CD4-positive, CD25-positive, alpha-beta regulatory T cell (primary cell): ENCODE measurements at places on chromosomes 7 and 10. TPM values are rescaled to one million over a fixed set of nuclear protein-coding genes. Genes with fewer than 3 reads are reported as not detected.

DNA sequence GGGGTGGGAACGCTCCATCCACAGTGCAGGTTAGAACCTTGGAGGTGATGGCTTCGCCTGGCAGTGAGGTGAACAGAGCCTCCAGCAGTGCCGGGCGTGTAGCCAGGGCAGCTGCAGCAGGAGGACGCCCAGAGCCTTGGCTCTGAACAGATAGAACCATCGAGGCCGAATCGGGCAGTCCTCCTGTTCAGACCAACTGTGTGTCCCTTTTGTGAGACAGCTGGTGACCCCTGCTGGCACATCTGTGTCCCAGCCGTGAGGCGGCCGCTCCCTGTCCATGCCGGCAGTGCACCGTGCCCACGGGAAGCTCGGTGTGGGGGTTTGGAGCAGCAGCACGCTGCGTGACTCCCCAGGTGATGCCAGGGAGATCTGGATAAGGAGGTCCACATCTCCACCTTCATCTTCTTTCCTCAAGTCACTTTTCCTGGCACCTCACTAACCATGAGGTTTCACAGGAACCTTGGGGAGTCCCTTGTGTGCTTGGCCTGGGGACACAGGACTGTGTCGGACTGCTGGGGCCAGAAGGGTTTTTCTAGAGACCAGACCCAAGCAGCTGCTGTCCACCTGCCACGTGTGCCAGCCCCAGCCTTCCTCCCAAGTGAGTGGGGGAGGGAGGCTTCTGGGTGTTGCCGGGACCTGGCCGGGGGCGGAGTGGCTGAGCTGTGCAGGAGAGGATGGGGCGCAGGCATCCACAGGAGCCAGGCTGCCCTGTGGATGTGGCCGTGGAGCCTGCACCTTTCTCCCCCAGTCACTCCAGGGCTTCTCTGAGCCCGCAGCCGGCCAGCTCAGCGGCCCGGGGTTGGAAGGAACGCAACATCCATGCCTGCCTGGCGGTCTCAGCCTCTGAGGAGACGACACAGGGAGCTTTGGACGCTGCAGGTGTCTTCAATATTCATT is 69.4 kb downstream of the DNAJB6 start:
- H3K27me3 ChIP-seq: no peaks in the 10 kb centered on the region
- no peak overlapping the region for H3K4me3 ChIP-seq
- H3K36me3 ChIP-seq: peaks cover 6% of the 10 kb centered on the region
- DNase-seq: no peak

DNA sequence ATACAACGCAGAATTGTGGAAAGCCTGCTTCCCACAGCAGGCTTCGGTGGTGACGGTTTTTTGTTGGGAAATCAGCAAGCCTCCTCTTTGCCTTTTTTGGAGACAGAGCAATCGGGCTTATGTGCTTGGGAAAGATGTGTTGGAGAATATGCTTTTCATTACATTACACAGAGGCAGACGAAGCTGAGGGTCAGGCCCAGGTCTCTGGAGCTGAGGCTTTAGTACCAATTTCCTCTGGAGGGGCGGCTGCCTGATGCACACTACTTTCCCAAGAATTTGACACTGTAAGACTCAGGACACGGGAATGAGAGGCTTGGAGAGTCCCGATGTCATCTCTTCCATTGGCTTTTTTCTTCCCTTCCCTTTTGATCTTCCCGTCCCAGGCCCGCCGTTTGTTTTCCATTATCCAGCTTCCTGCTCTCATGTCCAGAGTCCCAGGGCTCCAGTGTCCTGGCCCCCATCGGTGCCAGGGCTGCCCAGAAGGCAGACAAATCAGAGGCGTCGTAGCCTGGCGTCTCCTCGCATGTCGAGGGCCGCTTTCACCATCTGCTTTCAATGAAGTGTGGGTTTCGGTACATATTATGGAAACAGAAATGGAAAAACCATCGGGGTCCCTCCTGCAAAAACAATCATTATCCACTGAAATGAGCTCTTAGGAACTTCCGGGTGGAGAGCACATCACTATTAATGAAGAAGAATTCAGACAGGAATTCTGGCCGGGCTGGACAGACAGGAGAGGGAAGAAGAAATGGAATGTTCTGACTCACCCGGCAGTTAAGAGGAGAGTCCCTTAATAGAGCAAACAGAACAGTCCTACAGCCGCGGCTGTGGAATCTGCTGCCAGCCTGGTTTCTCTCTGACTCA is 123.0 kb upstream of the JCAD start:
- no peak for DNase-seq
- no peak overlapping the region for H3K4me3 ChIP-seq
- H3K4me1 ChIP-seq: no peaks in the 10 kb centered on the region
- H3K27me3 ChIP-seq: no peaks in the 10 kb centered on the region
- H3K27ac ChIP-seq: no peak overlapping the region

GRCh38 chr7:129212596-129212995 is 12.2 kb upstream of the AHCYL2 start:
- H3K4me1 ChIP-seq: no peaks in the 10 kb centered on the region

DNA sequence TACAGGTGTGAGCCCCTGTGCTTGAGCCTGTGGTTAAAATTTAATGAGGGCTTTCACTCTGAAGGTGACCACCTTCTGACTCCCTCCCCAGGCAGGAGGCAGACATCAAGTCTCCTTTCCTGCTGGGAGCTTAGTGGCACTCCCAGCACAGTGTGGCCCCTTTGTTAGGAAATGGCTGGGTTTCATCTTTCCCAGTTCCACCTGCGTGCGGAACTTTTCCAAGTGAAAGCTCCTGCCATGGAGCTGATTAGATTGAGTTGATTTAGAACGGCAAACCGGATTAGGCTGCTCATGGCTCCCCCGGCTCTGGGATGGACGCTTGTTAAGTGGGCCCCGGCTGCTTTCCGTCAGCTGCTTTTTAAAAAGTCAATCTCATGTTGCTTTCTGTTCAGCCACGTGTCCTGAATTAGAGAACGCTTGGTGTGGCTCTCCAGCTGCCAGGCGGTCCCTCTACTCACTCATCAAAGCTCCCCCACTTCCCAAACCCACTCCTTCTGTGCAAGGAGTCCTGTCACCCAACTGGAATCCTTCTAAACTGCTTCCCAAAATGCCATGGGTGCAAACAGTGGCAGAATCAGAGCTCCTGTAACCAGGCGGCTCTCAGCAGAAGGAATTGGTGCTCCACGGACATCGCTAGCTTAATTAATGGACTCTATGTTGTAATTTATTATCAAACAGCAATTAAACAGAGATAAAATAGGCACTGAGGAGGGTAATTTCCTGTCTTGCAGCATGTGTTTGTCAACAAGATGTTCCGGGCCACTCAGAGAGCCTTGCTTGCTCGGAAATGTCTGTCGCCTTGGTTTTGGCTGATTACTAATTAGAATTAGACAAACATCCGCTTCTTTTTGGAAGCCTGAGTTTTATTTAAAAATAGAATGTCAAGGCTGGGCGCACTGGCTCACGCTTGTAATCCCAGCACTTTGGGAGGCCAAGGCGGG is 551.2 kb downstream of the GALNT17 start:
- H3K27me3 ChIP-seq: no peaks in the 10 kb centered on the region
- no peak overlapping the region for H3K4me3 ChIP-seq
- H3K36me3 ChIP-seq: no peaks in the 10 kb centered on the region
- DNase-seq: no peak
- H3K4me1 ChIP-seq: no peaks in the 10 kb centered on the region
- no peak overlapping the region for H3K27ac ChIP-seq

- H3K27ac ChIP-seq: no peak overlapping the region
- DNase-seq: no peak
- no peaks in the 10 kb centered on the region for H3K27me3 ChIP-seq
- H3K4me3 ChIP-seq: no peak overlapping the region
Measured at GRCh38 chr10:128927497-128928161, 539.4 kb upstream of the MGMT start.

- H3K27me3 ChIP-seq: no peaks in the 10 kb centered on the region
- no peak overlapping the region for H3K4me3 ChIP-seq
- H3K36me3 ChIP-seq: no peaks in the 10 kb centered on the region
- no peaks in the 10 kb centered on the region for H3K4me1 ChIP-seq
Measured at GRCh38 chr10:47024046-47024322, 112.8 kb downstream of the PTPN20 start.

GRCh38 chr7:158403013-158403821 is 184.4 kb downstream of the PTPRN2 start:
- no peaks in the 10 kb centered on the region for H3K27me3 ChIP-seq
- no peaks in the 10 kb centered on the region for H3K4me1 ChIP-seq
- DNase-seq: no peak
- no peaks in the 10 kb centered on the region for H3K36me3 ChIP-seq
- no peak overlapping the region for H3K27ac ChIP-seq
- H3K4me3 ChIP-seq: no peak overlapping the region

DNA sequence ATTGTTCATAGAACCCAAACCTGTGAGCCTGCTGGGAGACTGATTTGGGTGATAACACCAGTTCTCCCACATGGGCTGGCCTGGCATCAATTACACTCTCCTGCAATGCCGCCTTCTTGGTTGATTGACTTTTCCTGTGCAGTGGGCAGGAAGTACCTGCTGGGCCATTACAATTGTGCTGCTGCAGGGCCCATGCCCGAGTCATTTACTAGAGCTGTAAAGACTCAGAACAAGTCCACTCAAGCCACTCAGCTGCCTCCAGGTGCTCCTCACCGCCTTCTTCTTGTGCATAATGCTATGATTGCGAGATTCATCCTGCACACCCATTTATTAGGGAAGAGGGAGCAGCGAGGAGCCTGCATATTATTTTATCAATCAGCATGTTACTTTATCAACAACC is 264.0 kb downstream of the TCERG1L start:
- H3K4me1 ChIP-seq: no peaks in the 10 kb centered on the region
- H3K27ac ChIP-seq: no peak overlapping the region
- H3K36me3 ChIP-seq: no peaks in the 10 kb centered on the region
- DNase-seq: no peak
- no peak overlapping the region for H3K4me3 ChIP-seq

DNA sequence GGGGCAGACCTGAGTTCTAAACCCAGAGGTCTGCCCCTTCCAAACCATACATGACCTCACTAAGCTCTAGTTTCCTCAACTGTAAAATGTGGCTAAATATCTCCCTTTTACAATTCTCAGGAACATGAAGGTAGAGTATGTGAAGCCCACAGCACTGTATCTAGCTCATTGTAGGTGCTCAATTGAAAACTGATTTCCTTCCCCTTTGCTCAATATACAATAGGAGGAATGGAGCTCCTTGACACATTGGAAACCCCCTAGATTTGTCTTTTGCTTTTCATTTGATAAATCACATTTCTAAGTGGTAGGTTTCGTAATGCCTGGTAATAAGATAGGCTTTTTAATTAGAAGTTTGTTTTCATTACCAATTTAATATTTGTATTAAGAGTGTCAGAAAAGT is 153.3 kb downstream of the ARID5B start:
- no peaks in the 10 kb centered on the region for H3K27me3 ChIP-seq
- H3K4me3 ChIP-seq: peak overlapping the region; percentile 99
- DNase-seq: no peak
- H3K4me1 ChIP-seq: peaks cover 85% of the 10 kb centered on the region
- H3K27ac ChIP-seq: peak overlapping the region; percentile 95

GRCh38 chr10:74114041-74114448 is 36.6 kb downstream of the AP3M1 start:
- no peaks in the 10 kb centered on the region for H3K4me1 ChIP-seq
- H3K36me3 ChIP-seq: peaks cover 91% of the 10 kb centered on the region
- DNase-seq: no peak
- no peak overlapping the region for H3K27ac ChIP-seq

DNA sequence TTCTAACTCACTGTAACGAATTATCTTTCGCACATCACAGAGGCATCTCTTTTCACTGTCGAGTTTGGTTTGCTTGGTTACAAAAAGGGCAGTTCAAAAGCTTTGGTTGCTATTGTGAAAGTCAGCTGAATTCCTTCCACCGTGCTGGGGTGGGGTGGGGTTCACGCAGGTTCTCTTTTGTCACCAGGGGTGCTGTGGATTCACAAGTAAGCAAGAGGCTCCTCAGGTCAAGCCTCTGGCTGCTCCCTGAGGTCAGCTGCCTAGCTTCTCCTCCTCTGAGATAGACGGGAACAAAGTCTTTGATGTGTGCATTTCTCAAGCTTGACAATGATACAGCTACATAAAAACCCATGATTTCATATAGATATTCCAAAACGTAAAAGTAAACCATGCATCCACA is 47.7 kb downstream of the EGFR start:
- no peak overlapping the region for H3K4me3 ChIP-seq
- no peaks in the 10 kb centered on the region for H3K4me1 ChIP-seq
- no peak overlapping the region for H3K27ac ChIP-seq
- no peaks in the 10 kb centered on the region for H3K36me3 ChIP-seq

- no peak for DNase-seq
- H3K4me1 ChIP-seq: no peaks in the 10 kb centered on the region
- H3K4me3 ChIP-seq: no peak overlapping the region
- H3K36me3 ChIP-seq: no peaks in the 10 kb centered on the region
- no peak overlapping the region for H3K27ac ChIP-seq
Measured at GRCh38 chr10:81873932-81874816, 820 bp upstream of the NRG3 start.

GRCh38 chr7:122046402-122046801 is 97.6 kb downstream of the AASS start:
- no peak for DNase-seq
- no peaks in the 10 kb centered on the region for H3K36me3 ChIP-seq
- no peaks in the 10 kb centered on the region for H3K27me3 ChIP-seq

DNA sequence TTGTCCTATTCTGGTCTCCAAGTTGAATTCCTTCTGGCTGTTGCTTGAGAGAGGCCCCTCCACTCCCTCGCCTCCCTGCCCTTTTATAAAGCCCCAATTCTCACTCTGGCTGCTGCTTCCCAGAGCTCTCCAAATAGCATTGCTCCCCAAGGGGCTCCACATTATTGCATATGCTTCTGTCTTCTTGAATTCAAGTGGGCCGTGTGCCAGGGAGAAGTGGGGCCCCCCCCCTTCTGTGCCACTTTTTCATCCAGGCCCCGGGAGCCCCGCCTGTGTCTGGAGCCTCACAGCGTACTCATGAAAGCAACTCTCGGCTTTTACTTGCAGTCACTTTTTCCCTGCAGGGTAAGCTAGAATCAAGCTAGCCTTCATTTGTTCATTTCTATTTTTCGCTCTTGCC is 265.1 kb downstream of the CCSER2 start:
- DNase-seq: no peak
- no peak overlapping the region for H3K4me3 ChIP-seq
- no peaks in the 10 kb centered on the region for H3K27me3 ChIP-seq
- H3K27ac ChIP-seq: no peak overlapping the region

- H3K36me3 ChIP-seq: no peaks in the 10 kb centered on the region
- H3K27me3 ChIP-seq: no peaks in the 10 kb centered on the region
- no peaks in the 10 kb centered on the region for H3K4me1 ChIP-seq
- no peak overlapping the region for H3K27ac ChIP-seq
- no peak overlapping the region for H3K4me3 ChIP-seq
- no peak for DNase-seq
Measured at GRCh38 chr7:32175099-32175498, 104.9 kb upstream of the PDE1C start.

The RBP3 gene
- not detected for polyA plus RNA-seq

The PAX4 gene
- not detected for polyA plus RNA-seq

The MKLN1 gene
- 29.8 TPM for polyA plus RNA-seq

The FLNC gene
- not detected for polyA plus RNA-seq

The ASAH2 gene
- 2.1 TPM for polyA plus RNA-seq

The CALHM1 gene
- not detected for polyA plus RNA-seq
